Anterior cingulate cortex (tissue), 58 donors: ENCODE measurements at places on chromosomes 11 and 22.

DNA sequence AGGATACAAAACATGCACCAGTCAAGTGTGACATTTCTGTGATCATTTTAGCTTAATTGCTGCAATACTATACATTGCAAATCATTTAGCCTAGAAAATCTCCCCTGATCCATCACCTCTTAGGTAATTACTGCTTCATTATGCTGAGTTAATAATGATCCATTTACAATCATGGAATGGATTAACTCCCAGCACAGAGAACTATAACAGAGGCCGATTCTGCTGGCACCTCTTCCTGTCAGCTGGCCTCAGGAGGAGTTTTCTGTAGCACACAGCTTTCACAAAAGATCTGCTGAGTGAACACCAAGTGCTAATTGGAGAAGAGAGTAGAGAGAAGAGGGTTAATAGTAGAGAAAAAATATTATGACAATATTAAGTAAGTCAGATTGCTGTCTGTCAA lies 591.8 kb upstream of the KIRREL3 start:
- DNase-seq, result no peak

DNA sequence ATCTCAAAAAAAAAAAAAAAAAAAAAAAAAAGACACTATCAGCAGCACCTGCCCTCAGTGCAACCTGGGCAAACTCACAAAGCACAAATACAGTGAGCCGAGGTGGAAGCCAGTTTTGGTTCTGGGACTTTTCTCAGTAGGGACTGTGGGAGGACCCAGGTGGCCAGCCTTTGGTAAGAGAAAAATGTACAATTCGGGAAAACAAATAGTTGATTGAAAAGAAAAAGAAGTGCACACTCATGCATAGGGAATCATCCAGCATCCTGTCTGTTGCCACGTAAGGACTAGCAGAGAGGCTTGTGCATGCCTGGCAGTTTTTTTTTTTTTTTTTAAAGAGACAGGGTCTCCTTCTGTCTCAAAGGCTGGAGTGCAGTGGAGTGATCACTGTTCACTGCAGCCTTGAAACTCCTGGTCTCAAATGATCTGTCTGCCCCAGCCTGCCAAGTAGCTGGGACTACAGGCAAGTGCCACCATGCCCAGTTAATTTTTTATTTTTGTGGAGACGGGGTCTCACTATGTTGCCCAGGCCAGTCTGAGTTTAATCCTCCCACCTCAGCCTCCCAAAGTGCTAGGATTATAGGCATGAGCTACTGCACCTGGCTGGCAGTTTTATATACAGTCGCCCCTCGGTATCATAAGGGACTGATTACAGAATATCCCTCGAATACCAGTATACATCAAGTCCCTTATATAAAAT lies 36.7 kb downstream of the TPST2 start:
- no peak for DNase-seq

- no peak for DNase-seq
Measured at GRCh38 chr11:118175993-118176777, at the start of gene SCN2B. TSS of gene SCN2B (minus strand) at chr11:118176639. CDS start at chr11:118176431, 208 bp downstream.

- no peak for DNase-seq
Measured at GRCh38 chr22:45925811-45926351, 51.1 kb downstream of the WNT7B start.

DNA sequence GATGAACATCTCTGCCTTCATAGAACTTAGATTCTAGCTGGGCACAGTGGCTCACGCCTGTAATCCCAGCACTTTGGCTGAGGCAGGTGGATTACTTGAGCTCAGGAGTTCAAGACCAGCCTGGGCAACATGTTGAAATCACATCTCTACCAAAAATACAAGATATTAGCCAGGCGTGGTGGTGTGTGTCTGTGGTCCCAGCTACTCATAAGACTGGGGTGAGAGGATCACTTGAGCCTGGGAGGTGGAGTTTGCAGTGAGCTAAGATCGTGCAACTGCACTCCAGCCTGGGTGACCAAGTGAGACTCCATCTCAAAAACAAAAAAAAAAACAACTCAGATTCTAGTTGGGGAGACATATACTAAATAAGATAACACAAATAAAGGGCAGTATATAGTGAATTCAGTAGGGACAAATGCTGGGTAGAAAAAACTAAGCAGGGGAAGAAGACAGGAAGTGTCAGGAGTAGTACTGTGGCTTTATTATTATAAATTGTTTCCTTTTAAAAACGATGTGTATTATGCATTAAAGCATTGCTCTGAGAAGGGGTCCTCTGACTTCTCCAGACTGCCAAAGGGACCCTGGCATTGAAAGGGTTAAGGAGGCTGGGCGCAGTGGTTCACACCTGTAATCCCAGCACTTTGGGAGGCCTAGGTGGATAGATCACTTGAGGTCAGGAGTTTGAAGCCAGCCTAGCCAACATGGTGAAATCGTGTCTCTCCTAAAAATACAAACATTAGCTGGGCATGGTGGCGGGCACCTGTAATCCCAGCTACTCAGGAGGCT lies 46.7 kb downstream of the PACS1 start:
- no peak for DNase-seq

DNA sequence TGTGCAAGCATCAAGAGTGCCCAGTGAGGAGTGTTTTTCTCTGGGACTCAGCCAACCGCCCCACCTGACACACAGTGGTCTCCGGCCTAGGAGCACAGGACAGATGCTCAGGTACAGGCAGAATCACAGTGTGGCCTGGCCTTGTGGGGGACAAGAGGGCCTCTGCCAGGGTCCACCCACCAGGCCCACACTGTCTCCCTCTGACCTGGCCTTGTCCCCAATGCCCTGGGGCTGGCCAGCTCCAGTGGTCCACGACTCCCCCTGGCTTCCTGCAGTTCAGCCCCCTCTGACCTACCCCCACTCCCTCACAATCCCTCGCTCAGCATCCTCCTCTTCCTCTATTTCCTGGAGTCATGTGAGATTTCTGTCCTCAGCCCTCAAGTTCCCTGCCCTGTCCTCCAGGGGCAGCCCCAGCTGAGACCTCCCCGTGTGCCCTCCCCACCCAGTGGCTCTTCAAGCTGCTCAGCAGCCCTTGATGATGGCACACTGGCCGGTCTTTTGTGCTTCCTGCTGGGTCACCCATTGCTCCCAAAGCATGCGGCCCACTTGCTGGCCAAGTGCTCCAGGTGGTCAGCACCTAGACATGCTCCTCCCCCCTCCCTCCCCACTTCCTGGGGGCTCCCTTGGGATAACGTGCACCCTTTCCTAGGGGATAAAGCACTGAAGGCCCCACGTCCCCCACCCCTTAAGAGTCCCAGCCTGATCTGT lies 1.7 kb downstream of the TSSK2 start:
- no peak for DNase-seq

DNA sequence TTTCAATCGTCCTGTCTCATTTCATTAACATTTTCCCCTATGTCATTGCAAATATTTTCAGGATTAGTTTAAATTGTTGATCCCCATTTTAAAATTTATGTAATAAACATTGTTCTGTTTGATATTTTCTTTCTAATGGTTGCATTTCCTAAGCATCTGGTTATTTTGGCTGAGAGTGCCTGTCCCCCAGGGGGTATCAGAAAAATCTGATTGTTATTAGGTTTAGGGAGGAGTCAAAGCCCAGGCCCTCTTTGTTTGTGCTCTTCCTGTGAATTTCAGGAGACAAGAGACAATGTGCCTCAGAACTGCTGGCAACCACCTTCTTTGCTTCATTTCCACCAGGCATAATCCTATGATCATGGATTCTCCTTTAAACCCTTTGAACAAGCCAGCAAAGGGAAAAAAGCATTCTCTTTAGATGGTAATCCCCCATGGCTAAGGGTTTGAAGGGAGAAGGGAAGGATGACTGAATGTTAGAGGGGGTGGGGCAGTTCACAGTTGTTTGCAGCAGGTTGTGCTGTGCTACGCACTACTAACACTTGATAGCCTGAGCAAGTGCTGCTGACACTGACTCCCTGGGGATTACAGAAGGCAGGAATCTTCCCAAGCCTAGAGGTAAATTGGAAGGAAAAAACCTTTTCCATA lies 462.4 kb upstream of the LRRC4C start:
- no peak for DNase-seq

DNA sequence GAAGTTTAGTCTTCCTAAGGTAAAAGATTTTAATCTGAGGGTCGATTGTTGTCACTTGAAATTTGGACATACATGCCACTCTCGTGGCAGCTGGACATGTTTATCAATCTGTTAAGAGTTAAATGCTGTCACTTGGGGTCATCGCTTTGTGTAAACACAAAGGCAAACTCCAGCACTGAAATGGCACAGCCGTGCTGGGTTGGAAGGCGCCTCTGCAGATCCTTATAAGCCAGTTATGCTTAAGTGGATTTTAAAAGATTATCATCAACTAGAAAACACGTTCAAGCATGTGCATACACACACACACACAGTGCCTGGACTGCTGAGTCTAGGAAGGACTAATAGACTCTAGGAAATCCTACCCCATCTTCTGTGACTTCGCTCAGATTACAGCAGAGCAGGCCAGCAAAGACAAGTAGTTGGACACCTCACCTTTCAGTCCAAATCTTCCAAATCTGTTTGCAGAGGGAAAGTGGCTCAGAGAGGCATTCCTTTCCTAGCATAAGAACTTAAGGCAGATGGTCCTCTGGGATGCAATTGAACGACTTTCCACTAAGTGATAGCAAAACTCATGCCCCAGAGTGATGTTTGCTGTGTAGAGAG lies 83.7 kb downstream of the CACNG2 start:
- DNase-seq, result no peak

DNA sequence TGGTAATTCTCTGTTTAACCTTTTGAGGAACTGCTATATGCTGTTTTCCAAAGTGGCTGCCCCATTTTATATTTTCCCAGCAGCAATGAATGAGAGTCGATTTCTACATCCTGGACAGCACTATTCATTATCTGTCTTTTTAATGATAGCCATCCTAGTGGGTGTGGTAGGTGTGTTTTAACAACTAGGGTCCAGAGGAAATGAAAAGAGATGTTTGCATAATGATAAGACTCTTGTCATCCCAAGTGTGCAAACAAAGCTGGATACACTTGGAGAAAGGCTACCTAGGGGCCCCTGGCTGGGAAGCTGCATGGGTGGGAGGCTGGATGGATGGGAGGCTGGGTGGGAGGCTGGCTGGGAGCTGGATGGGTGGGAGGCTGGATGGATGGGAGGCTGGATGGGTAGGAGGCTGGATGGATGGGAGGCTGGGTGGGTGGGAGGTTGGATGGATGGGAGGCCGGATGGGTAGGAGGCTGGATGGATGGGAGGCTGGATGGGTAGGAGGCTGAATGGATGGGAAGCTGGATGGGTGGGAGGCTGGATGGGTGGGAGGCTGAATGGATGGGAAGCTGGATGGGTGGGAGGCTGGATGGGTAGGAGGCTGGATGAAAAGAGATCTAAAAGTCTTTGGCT lies 158.0 kb downstream of the DSCAML1 start:
- DNase-seq, result no peak

GRCh38 chr11:15841931-15842740 lies 514.2 kb downstream of the SOX6 start:
- no peak for DNase-seq

- DNase-seq, result no peak
Measured at GRCh38 chr11:119625206-119625978, 103.6 kb downstream of the NECTIN1 start.

GRCh38 chr22:37898441-37899181 lies 7.5 kb upstream of the MICALL1 start:
- DNase-seq, result peak; percentile 33

DNA sequence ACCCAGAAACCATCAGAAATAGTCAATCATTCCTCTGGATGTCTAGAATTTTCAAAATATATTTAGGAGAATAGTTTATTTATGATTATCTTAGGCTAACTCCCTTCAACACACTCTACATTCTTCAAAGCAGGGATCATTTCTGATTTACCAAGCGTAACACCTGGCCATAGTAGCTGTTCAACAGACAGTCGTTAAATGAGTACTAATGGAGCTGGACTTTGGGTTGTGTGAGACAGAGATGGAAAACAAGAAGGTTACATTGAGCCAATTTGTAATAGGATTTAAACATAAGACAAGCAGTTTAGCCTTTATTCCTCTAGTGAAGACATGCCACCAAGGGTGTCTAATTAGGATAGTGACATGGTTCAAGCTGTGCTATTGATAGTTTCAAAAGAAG lies 129.2 kb upstream of the ANO3 start:
- DNase-seq, result no peak

- no peak for DNase-seq
Measured at GRCh38 chr22:35064664-35065063, 1.3 kb upstream of the ISX start.
